NCI-H2107 (cell line): ENCODE measurements at places on chromosomes 4 and X.
A peak's percentile ranks its signal among the peaks of the same experiment; 100 is the strongest.

GRCh38 chrX:69551421-69552009, 47.4 kb downstream of the NALF2 start:
- no peak for DNase-seq

- peak; percentile 70 for DNase-seq
Observed at GRCh38 chrX:119672426-119672825, 20.5 kb downstream of the SEPTIN6 start.

DNA sequence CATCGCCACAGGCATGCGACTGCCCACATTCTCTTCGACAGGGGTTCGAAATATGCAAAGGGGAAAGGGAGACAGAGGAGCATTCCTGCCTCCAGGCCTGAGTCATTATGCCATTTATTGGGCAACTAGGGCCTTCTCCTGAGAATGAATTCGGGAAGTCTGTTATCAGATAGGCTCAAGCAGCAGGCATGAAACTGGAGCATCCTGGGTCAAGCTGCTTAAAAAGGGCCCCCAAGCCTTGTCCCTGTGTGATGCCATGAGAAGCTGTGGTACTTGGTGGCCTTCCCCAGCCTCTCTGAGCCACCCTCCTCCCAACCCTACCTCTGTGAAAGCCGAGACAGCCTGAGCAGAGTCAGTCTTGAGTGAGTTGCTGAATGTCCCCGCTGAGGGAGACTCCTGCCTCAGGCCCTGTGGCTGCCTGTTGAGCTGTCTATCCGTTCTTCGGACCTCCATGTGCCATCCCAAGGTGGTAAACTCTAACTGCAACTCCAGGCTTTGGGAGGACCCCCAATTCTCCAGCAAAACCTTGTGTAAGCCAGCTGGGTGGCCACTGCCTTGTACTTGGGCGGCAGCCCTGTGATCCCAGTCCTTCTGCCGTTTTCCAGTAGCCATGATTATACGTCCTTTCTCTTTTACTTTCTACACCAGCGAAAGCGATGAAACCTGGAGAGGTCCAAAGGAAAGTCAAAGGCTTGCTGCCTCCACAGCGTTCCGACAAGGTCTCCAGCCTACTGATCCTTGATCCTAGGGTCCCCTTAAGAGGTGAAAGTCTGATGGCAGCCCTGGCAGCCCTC, 37.7 kb downstream of the NBDY start:
- no peak for DNase-seq

GRCh38 chr4:82705928-82706300, 92.7 kb downstream of the SCD5 start:
- DNase-seq, result no peak

- no peak for DNase-seq
Observed at GRCh38 chr4:163590619-163591264, 96.3 kb downstream of the TMA16 start.

DNA sequence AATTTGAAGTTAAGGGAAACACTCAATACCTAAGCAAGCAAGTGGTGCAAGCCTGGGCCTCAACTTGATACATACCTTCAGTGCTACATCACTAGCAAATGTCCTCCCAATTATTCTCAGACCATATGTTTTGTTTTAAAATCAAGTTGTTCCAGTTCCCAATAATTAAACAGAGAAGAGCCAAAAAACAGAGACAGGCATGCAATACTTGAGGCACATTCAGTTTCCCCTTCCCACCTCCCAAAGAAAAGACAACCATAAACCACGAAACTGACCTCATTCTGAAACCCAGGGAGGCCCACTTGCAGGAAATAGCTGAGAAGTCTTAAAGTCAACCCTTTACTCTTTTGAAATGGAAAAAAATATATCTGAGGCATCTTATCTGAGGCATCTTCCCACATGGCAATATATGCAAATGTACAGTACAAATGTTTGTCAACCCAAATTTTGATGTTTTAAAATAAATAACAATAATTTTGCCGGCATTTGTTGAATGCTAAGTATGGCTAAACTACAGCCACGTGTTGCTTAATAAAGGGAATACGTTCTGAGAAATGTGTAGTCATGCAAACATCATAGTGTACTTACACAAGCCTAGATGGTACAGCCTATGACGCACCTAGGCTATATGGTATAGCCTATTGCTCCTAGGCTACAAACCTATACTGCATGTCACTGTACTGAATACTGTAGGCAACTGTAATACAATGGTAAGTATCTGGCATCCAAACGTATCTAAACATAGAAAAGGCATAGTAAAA, 147.5 kb downstream of the TSPAN5 start:
- DNase-seq, result no peak

DNA sequence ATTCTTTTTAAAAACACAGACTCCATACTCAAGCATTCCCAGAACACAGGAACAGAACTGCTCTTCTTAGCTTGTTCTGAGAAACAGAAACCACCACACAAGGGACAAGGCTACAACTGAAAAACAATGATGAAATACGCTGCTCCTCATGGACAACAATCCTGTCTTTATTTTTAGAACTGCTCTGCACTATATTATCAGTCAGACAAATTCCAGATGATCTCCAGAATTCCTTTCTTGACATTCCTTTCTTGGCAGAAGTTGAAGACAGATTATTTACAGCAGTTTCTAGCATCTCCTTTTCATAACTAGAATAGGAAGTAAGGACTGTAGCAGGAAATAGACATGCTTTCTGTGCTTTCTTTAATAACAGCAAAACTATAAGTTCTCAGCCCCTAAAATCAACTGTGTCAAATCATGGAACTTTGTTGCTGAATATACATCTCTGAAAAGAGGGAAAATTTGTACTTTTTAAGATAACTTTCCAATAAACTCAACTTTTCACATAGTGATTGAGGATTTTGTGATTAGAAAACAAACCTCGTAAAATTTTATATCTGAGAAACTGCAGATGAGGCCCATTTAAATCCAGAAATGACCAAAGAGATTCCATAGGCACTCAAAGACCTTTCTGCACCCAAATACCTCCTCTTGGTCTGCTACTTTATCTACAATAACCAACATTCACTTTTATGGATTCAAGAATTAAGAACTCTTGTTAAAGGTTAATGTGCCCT, 35.9 kb downstream of the ANTXR2 start:
- no peak for DNase-seq

DNA sequence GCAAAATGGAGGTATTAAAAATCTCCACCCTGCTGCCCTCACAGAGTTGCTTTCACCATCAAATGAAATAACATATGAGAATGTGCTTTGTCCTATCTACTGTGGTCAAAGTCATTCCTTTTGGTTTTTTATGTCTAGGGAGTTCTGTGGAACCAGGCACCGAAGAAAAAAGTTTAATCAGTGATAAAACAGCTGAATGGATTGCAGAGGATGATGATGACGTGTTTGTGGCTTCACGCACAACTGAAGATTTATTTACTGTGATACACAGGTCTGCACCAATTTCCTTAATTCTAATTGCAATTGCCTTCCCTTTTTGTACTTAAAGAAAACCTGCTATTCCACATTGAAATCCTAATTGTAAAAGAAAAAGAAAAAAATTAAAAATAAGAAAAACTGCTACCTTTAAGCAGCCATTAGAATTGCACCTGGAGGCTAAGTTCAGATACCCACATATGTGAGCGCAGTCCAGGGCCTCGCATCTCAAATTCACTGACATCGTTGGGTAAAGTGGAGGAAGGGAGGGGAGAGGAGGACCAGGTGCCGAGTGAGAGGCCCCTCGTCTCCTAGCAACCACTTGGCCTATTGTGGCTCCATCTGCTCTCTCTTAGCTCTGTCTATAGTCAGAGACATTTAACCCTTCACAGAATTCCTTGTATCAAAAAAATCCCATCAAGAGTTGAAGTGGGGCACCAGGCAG, 10.5 kb upstream of the RTL5 start:
- peak; percentile 85 for DNase-seq

DNA sequence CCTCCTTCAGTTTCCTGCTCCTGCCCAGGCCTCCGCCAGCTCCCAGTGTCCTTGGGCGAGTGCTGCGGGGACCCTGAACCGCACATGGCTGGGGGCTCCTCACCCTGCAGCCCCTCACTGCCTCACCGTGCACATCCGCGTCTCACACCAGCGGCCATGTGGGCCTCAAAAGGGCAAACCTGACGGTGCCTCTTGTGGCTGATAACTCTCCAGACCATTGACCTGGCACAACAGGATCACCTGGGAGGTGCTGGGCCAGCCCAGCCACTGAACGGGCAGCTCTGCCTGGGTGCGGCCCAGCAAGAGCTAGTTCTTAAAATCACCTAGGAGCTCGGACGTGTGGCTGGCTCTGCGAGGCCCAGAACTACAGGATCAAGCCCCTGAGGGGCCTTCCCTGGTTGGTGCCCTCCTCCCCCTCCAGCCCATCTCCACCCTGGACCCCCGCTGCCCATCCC, 4.1 kb upstream of the S100P start:
- DNase-seq, result no peak

- no peak for DNase-seq
Observed at GRCh38 chr4:139978692-139979091, 175.3 kb downstream of the MAML3 start.

DNA sequence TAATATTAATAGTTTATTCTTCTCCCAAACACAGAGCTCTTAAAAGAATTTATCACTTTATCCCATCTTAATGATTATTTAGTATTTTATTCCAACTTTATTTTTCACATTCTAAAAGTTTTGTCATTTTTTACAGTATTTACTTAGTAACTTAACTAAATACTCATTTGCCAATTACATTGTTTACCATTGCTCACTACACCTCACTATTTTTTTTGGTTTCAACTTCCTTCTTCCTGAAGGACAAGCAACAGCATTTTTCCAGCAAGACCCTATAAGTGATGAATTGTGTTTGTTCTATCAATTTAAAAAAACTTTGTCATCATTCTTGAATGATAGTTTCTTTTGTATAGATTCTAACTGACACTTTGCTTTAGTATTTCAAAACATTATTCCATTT, 19.4 kb upstream of the SRD5A3 start:
- no peak for DNase-seq

DNA sequence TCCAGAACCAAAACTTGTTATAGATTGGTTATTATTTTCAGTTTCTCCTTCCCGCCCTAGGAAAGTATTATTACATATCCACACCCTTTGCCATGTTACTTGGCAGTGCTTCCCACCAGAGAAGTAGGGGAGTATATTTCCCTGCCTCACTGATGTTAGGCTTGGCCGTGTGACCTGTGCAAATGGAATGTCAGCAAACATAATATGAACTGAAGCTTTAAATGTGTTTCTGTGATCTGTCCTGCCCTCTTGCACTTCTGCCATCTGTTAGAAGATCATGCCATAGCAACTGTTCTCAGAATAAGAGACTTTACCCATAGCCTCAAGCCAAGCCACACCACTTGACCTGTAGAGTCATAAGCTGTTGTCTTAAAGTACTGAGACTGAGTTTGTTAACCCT, 36.7 kb upstream of the NEUROG2 start:
- DNase-seq, result no peak

DNA sequence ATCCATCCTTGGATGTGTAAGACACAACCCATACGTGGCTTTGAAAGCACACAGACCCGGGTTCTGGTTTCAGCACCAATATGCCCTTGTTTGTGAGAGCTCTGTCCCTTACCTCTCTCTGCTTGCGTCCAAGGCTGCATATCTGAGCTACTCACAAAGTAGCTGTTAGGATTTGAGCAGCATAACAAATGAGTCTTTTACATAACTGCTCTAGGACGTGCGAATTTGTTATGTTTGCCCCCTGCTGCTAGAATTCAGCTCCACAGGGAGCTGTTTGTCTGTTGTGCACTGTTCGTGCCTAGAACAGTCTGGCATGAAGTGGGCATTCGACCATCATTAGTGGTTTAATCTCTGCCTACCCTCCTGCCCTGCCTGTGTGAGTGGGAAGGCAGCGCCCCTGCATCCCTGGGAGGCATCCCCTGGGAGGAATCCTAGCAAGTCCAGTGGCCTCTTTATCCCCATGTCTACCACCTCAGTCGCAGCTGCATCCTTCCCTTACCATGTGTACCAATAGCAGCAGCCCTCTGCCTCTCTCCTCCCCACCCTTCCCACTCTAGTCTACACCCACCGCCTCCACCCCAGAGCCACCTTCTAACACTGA, 42.1 kb downstream of the SLC2A9 start:
- DNase-seq, result peak; percentile 2

GRCh38 chrX:148813967-148814366, 313.6 kb downstream of the AFF2 start:
- DNase-seq, result no peak

- DNase-seq, result no peak
Observed at GRCh38 chr4:16262188-16262587, 35.9 kb upstream of the TAPT1 start.

- no peak for DNase-seq
Observed at GRCh38 chr4:74638689-74639088, 155.6 kb downstream of the BTC start.

DNA sequence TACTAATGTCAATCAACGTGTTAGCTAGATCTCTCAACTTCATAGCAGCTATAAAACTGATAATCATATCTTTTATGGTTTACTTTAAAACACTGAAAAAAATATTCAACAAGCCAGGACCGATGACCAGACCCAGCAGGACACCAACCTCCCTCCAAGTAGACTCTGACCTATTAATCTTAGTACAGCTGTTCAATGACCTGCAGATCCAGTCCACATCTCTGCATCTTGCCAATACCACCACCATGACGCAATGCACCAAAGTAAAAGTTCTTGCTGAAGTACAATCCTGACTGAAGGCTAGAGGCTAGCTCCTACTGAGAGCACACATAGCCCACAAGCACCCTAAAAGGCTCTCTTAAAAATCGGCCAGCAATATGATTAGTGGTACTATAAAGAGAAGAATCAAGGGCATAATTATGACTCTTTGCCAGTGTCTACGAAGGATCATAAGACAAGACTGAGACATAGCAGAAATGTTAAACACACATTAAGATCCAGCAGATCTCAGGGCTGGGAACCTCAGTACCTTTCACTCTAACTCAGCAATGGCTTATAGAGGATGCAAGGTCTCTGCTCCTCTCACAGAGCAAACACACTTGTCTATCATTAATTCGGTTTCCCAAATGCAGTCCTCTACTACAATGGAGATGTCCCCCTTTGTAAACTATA, 7.6 kb downstream of the MED14 start:
- DNase-seq, result no peak

GRCh38 chr4:78612398-78613178, 61.0 kb downstream of the ANXA3 start:
- DNase-seq, result no peak

GRCh38 chr4:3670521-3671519, 95.4 kb upstream of the ADRA2C start:
- no peak for DNase-seq

GRCh38 chr4:42480281-42480680, 83.0 kb downstream of the SHISA3 start:
- no peak for DNase-seq

DNA sequence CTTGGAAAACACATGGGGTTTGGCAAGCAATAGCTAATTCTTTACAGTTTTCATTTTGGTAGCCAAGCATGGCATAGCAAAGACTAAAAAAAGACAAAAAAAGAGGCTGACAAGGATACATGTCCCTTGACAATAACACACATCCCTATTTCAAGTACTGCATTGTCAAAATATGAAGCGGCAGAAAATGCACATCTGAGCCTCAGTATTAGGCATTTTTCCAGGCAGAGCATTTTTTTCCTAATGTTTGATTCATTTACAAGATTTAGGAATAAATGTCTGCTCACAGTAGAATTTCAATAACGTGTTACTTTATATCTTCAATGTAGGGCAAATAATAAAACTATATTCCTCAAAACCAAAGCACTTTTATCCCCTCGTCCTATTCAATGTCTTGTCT, 216.3 kb upstream of the PCDH18 start:
- DNase-seq, result no peak

GRCh38 chrX:25108481-25108880, 92.7 kb upstream of the ARX start:
- DNase-seq, result no peak
